ENCODE measurements at places on chromosomes 13 and 19.
A peak's percentile ranks its signal among the peaks of the same experiment; 100 is the strongest.

DNA sequence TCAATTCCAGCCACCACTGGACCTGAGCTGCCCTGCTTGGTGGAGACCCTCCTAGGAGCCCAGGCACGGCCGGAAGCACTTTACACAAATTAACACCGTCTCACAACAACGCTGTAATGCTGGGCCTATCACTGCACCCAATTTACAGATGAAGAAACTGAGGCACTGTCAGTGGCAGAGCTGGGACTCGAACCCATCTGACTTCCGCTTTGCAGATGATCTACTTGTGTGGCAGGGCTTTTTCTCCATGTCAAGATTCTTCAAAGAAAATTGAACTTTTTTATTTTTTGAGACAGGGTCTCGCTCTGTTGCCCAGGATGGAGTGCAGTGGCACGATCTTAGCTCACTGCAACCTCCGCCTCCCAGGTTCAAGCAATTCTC, 33.8 kb downstream of the ZFR2 start:
- DNase-seq, result no peak

GRCh38 chr13:72514146-72514545, 213.3 kb downstream of the MZT1 start:
- DNase-seq, result peak; percentile 32

GRCh38 chr19:29876414-29876813, 64.6 kb downstream of the CCNE1 start:
- no peak for DNase-seq

DNA sequence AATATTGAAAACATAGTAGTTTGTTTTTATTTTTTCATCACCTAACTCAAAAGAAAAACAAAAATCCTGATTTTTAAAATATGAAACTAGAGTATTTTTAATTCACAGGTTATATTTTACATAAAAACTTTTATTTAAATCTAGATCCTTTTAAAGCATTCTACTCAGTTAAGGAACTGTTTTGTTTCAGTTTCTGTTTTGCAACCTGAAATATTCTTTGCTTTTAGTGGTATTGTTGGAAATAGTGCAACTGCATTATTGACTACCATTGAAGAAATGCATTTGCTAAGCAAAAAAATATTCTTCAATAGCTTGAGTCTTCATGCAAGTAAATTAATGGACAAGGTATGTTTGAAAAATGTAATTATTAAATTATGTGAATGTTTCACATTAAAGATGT, 43.8 kb downstream of the COG6 start:
- no peak for DNase-seq

DNA sequence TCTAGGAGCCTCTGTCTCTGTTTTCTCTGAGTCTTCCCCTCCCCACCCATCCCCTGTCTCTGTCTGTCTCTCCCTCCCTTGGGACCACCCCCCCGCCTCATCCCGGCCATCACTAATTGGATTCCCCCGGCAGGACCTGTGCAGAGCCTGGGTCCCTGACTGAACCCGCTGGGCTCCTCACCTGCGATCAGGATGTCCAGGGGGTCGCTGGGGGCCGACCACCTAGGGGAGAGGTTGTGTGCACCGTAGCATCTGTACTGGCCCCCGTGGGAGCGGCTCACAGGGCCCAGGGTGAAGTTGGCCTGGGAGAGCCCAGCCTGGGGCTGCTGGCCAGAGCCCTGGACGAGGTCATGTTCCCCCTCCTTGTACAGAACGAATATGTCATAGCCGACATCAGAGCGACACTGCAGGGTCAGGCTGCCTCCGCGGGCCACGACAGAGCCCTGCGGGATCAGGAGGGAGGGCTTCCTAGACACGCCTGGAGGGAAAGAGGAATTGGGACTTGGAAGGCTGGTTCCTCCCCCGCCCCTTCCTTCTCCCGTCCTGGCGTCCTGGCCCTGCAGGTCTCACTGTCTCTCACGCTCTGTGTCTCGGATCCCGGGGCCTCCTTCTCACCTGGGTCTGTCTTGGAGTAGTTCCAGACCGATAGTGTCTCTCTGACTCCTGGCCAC, 1.8 kb downstream of the LILRB5 start:
- DNase-seq, result no peak
